ENCODE measurements at places on chromosomes 7 and 10. TPM values are rescaled to one million over a fixed set of nuclear protein-coding genes. Genes with fewer than 3 reads are reported as not detected.

The SCIN gene
- 7.6 TPM for total RNA-seq

DNA sequence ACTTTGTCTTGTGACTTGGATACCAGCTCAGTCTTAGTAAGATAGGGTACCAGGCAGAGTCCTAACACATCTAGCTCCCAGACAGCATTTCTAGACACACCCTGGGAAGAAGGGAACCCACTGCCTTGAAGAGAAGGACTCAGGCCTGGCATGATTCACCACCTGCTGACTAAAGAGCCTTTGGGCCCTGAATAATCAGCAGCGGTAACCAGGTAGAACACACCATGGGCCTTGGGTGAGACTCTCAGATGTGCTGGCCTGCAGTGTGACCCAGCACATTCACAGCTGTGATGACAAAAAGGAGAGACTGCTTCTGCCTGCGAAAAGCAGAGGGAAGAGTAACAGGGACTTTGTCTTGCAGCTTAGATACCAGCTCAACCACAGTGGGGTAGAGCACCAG, 10.4 kb upstream of the TNKS2 start:
- H3K4me3 ChIP-seq, result no peak overlapping the region
- H3K36me3 ChIP-seq, result no peaks in the 10 kb centered on the region
- no peak for DNase-seq
- no peaks in the 10 kb centered on the region for H3K27me3 ChIP-seq
- H3K27ac ChIP-seq, result no peak overlapping the region
- H3K4me1 ChIP-seq, result no peaks in the 10 kb centered on the region

GRCh38 chr10:117086546-117086945, 51.5 kb downstream of the VAX1 start:
- no peaks in the 10 kb centered on the region for H3K36me3 ChIP-seq
- H3K27me3 ChIP-seq, result no peaks in the 10 kb centered on the region
- no peaks in the 10 kb centered on the region for H3K4me1 ChIP-seq
- H3K27ac ChIP-seq, result no peak overlapping the region
- no peak overlapping the region for H3K4me3 ChIP-seq

DNA sequence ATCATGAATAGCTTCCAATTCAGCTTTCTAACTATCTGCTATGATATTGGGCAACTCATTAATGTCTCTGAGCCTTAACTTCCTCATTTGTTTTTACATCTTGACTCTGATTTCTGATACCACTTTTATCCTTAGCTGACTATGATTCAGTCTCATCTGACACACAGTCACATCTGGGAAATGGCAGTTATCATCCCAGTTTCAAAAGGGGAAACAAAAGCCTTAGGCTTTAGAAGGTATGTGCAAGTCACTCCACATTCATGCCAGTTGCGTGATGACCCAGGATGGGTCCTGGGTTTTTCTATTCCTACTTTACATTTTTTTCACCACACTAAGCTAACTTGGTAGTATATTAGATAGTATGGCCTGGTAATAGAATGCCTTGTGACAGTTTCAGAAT, 12.7 kb downstream of the SCIN start:
- no peak overlapping the region for H3K4me3 ChIP-seq
- no peaks in the 10 kb centered on the region for H3K4me1 ChIP-seq
- H3K36me3 ChIP-seq, result no peaks in the 10 kb centered on the region
- no peak for DNase-seq
- H3K27ac ChIP-seq, result no peak overlapping the region

The ASZ1 gene
- 6.1 TPM for total RNA-seq
